ENCODE measurements at places on chromosomes 3 and 15. TPM values are rescaled to one million over a fixed set of nuclear protein-coding genes. Genes with fewer than 3 reads are reported as not detected.
A peak's percentile ranks its signal among the peaks of the same experiment; 100 is the strongest.

DNA sequence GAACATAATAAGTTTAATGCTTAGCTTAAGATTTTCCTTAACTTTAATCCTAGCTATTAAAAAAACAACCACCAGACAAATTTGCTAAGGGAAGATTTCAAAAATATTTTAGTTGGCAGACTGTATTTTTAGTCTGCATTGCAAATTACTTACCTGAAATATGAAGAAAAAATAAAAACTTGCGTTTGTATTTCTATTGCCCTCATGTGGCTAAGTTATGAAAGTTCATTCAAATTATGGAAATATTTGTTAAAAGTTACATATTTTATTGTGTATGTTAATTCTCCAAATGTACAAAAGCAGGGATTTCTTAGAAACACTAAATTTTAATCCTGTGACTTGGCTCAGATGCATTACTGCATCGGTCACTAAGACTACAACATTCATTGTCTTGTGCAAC, 15.0 kb downstream of the GTF2A2 start:
- DNase-seq: no peak

Gene FAM3D
- polyA plus RNA-seq: not detected

Gene SLC51A
- not detected for polyA plus RNA-seq

Gene ASB14
- polyA plus RNA-seq: not detected

Gene GOLGA8T
- not detected for polyA plus RNA-seq

DNA sequence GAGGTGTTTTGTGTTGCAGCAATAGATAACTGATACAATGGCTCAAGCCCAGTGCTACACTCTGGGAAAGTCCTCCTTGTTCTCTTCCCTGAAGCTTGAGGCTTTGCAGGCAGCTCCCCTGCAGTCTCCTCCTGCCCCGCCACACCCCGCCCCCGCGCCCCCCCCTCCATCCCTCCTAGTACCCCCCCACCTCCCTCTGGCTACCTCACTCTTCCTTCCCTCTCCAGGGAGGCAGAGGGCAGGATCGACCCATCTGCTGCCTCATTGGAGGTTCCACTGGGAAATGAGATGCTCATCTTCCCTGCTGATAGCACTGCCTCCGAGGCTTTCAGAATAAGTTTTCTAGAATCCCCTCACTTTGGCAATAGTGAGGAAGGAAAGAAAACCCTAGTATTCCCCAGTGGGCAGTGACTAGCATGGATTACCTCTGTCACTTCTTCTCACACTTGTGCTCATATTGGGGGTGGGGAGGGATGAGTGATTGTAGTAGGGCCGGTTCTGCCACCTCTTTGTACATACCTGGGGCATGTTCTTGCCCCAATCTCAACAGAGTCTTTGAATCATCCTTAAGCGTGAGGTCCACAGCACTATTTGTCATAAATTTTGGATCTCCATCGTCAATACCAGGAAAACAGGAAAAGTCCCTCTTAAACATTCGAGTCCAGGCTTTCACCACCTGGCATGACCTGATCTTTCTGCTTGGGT, 16.3 kb upstream of the RAB7A start:
- peak; percentile 88 for DNase-seq

- DNase-seq: peak; percentile 56
Measured at GRCh38 chr15:48472756-48473155, 141.5 kb downstream of the DUT start.

- DNase-seq: peak; percentile 38
Measured at GRCh38 chr3:190534386-190534785, 20.5 kb downstream of the IL1RAP start.

- no peak for DNase-seq
Measured at GRCh38 chr3:15050405-15051092, 14.6 kb downstream of the MRPS25 start.

- no peak for DNase-seq
Measured at GRCh38 chr3:25662736-25663320, 1.9 kb downstream of the TOP2B start.

- no peak for DNase-seq
Measured at GRCh38 chr3:48687220-48687678, 1.5 kb upstream of the NCKIPSD start.

DNA sequence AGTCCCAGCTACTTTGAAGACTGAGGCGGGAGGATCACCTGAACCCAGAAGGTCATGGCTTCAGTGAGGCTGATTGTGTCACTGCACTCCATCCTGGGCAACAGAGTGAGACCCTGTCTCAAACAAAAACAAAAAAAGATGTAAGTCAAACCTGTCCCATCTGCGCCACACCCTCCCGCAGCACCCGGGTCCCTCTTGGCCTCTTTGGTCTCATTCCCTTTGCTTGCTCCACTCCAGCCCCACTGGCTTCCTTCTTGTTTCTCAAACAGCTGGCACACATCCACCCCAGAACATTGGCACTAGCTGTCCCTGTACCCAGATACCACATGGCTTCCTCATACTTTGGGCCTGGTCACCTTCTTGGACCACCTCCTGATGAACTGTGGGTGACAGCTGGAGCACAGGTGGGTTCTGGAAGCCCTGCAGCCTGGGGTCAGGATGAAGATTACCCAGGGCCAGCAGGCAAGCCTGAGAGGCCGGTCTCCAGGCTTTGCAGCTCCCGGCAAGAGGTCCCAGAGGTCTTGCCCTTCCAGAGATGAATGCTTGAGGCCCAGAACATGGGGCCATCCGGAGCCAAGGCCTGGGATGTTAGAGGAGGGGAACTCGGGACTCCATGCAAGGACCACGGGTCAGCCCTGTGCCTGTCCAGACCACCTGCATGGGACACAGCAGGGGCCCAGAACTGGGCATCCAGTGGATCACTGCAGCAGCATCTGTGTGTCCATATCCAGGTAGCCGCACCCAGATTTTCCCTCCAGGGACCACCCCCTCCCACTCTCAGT, 10.9 kb upstream of the GATA2 start:
- no peak for DNase-seq

DNA sequence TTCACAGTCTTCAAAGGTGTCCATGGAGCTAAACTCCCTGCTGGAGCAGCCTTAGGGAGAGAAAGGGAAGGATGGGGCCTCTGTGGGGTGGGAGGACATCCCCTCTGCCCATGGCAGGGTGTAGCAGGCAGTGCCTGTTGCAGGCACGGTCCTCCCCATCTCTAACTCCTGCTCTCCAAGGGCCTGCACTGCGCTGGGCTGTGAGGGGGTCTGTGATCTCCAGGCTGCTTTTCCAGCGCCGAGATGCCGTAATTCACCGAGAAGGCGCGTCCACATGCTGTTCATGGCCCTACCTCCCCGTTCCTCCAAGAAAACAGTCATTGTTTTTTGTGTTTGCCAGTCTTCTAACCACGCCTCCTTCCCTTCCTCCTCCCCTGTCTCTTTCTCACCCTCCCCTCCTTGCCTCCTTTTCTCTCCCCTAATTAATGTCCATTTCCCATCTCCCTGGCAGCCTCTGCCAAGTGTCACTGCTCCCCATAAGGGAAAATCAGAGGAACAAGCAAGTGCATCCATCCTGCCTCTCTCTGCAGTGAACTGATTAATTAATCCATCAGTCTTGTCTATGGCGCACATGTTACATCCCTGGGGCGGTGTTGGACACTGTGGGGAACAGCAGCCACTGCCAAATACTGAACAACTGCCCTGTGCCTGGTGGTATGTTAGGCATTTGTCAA, 17.7 kb upstream of the LAMP3 start:
- DNase-seq: no peak

Gene STRA6
- 0.15 TPM for polyA plus RNA-seq

- DNase-seq: no peak
Measured at GRCh38 chr3:159319156-159319555, 517.3 kb downstream of the MFSD1 start.

- peak; percentile 52 for DNase-seq
Measured at GRCh38 chr3:58414538-58415197, 19.0 kb downstream of the PDHB start.

DNA sequence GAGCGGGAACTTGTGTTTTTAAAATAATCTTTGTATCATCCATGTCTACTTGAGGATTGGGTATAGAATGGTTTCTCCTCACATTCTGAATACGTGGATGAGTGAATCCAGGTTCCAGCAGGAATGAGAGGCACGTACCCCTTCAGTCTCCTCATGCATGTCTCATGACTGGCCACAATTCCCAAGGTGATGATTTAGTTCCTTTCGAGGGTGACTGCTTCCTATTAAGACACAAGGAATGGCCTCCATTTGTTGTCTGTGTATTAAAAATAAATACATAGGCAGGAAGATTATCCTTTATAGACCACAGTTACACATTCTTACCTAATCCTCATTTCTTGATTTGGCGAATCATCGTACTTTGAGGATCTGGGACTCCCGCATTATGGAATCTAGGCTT, 217.0 kb upstream of the LRIG1 start:
- DNase-seq: no peak

GRCh38 chr3:44762170-44762677, 630 bp downstream of the KIF15 start:
- peak; percentile 26 for DNase-seq

DNA sequence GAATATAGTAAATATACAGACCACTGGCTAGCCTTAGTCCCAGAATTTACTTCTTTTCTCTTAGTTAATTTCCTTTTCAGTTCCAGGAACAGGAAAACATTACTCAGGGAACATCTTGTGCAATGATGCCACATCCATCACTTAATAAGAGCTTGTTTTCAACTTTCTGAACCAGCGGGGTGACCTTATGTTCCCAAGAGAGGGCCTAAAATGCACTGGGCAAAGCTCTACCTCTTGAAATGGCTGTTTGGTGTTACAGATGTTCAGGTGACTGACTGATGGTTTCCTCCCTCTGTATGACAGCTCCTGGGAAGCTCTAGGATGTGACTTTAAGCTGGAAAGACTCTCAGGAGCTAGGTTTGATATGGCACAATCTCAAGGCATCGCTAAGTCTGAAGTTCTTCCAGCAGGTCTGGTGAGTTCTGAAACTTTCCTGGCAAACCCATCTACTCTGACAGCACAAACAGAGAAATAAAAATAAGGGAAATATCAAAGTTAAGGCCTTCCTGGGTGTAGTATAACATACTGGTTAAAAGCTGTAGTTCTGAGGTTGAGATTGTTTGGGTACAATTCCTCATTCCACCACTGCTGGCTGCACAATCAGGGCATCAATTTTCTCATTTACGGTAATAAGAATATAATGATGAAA, 98.6 kb downstream of the ZIC1 start:
- no peak for DNase-seq

GRCh38 chr3:126668450-126669401, 13.8 kb upstream of the TXNRD3 start:
- DNase-seq: no peak

DNA sequence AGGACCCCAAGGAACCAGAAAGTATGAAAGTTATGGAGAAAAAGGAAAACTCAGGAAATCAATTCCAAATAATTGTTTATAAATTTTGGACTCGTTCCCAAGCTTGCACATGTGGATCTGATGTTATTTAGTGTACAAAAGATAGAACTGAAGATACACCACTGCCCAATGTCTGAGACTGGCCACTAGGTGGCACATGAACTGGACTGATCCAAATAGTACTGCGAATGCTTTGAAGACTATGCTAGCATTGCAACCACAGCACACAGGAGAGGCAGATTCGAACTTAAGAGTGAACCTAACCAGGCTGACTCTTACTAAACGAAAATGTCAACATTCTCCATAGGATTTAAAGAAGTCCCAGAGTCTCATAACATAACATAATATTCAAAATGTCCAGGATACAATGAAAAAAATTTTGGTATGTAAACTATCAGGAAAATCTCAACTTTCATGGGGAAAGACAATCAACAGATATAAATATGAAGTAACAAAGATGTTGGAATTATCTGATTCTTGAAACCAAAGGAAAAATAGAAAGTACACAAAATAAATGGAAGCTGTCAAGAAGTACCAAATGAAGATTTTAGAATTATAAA, 596.7 kb downstream of the FGF12 start:
- DNase-seq: peak; percentile 37

Gene ANKUB1
- 0.15 TPM for polyA plus RNA-seq

DNA sequence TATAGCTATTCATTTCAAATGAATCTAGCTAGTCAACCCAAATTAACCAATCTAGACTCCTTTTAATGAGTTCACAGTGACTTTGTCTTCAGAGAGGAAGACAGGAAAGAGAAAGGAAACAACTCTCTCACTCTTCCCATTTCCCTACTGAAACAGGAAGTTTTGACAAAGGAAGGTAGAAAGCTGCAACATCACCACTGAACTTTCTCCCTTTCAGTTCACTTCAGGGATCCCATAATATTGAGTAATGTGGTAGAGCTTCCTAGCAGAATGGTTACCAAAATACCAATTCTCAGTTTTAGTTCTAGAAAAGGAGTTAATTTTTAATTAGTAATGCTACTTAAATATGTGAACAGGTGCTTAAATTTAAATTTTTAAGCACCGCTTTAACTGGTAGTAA, 7.5 kb downstream of the VPS13C start:
- no peak for DNase-seq

Gene LRRC31
- not detected for polyA plus RNA-seq

DNA sequence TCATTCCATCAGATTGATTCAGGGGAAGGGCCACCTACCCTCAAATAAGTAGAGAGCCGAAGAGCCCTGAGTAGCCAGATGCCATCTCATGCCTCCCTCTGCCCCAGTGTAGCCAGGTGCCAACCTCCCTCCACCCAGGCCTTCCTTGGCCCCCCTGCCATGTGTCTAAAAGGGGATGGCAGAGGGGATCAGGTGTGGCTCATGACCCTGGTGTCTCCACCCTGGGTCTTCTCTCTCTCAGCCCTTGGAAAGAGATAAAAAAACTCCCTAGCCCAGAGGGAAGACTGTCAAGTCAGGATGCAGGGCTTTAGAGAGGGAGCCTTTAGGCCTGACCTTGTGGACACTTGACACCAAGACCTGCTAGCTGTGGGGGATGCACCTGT, 5.2 kb downstream of the GRM2 start:
- DNase-seq: no peak

- no peak for DNase-seq
Measured at GRCh38 chr3:169118666-169119370, 544.7 kb downstream of the MECOM start.

- peak; percentile 13 for DNase-seq
Measured at GRCh38 chr3:29488922-29489321, 208.1 kb downstream of the RBMS3 start.

DNA sequence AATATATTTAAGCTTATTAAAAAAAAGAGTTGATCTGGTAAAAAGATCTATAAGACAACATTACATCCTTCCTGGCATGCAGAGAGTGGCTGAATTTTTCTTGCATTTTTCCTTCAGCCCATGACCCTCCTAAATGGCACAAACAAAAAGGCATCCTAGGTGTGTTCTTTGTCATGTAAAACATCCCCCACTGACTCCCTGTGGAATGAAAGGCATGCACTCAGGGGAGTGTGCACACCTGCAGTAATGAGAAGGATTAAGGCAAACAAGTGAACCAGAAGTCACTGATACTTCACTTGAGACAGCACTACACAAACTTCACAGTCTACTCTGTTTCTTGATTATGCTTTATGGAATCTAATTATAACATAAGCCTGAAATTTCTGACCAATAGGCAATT, 195.0 kb downstream of the RBMS3 start:
- no peak for DNase-seq

DNA sequence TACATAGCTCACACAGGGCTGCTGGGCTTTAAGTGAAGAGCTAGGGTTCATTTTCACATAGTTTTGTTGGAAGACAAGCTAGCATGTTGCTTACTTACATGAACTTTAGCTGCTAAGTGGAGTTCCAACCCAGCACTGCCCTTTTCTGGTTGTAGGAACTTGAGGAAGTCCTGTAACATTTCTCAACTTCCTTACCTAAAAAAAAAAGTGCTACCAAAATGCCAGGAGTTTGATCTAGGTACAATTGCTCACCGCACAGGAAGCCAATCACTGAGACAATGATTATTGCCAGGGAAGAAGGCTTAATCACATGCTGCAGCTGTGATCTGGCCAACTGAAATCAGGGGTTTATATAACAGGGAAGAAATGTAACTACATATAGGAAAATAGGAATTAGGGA, 52.8 kb downstream of the IL12A start:
- no peak for DNase-seq

Gene RBP2
- not detected for polyA plus RNA-seq
